ENCODE measurements at places on chromosomes 12 and 14. TPM values are rescaled to one million over a fixed set of nuclear protein-coding genes. Genes with fewer than 3 reads are reported as not detected.

The KRT83 gene
- not detected for total RNA-seq

The TBX5 gene
- total RNA-seq, result not detected

The SDR9C7 gene
- total RNA-seq, result 0.26 TPM

The CHGA gene
- 1.0 TPM for total RNA-seq

DNA sequence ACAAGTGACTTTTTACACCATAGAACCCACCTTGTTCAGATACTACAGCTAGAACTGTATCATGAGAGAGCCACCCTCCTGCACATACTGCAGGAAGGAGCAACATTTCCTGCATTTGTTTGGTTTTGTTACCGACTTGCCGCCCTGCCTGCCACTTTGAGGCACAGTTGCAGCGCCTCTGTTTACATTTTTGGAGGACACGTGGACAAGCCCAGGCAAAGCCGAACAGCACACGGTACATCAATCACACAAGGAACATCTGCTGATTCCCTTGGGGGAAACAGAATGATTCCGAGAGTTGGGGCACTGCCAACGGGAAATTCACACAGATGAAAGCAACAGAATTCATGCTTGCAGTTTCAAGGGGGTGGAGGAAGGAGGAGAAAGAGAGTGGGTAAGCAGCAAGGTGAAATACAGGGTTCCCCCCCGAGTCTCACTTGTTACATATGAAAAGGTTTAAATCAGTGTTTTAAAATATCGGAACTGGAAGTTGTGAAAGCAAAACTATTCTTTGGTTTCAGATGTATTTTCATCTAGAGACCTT is 110.7 kb downstream of the BTG1 start:
- DNase-seq, result peak; percentile 71

DNA sequence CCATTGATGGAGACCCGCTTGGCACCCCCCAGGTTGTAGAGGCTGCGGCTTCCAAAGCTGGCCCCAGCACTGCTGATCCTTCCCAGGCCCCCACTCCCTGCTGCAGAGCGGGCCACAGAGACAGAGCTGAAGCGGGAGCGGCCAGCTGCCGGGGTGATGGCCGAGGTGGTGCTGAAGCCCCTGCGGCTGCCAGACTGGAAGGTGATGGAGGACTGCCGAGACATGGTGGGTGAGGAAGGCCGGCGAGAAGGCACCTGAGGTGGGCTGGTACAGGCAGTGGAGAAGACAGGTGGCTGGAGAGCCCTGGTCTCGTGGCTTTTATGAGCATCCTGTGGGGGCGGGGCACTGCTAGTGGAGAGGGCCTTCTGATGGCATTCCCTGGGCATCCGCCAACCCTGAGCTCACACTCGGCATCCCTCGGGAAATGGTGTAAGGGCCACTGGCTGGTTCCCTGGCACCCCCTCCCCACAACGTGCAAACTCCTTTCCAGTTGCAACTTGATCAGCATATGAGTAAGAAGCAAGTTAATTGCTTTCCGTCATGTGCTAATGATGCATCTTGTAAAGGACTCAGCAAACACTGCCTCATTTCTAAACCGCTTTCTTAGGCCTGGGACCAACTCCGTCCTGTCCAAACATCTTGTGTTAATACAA is at the start of gene KRT75:
Gene KRT75 (minus strand): TSS at position 291 of the 653 bp plus-strand sequence. CDS start 67 bp downstream, at position 224.
- DNase-seq, result no peak

- DNase-seq, result peak; percentile 89
These were observed 65.6 kb upstream of the PTGR2 start for GRCh38 chr14:73785834-73786635.

- DNase-seq, result no peak
These were observed 175.8 kb upstream of the ATP2B1 start for GRCh38 chr12:89884416-89884898.

DNA sequence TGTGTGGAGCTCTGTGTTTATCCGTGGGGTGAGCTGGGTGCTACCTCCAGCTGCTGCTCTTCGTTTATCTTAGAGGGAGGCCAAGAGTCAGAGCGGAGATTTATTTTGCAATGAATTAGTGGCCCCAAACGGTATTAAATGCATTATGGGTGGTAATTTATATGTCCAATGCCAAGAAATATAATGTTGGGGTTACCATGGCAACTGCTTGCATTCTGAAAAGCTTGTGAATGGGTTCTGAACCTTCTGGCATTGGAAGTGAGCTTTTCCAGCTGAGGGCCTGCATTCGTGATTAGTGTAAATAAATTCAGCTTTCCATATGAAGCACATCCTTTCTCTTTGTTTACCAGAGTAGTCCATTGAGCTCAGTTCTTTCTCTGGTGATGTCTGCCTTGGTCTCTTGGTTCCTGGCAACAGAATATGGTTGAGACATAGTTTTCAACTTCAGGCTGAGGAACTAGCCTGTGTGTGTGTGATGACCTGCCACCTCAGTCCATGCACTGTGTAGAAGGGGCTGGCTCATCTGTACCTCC is 51.8 kb downstream of the TRAF3 start:
- DNase-seq, result no peak

- DNase-seq, result no peak
These were observed 211.2 kb upstream of the LRIG3 start for GRCh38 chr12:59131462-59131861.

DNA sequence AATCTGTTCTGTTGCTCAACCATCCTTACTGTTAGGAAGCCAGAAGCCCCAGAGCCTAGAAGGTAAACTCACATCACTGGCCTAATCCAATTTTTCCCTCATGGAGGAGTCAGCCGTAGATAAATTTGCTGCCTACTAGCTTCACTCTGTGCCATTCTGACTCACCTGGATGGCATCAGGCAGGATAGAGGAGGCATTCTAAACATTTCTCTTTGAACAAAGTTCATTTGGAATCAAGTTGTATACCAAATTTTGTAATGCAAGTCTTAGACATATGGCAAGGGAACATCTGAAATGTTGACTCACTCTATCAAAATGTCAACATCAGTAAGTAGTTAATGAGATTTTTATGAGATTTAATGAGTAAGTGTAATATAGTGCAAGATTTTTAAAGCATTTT is 13.6 kb upstream of the TBC1D30 start:
- DNase-seq, result no peak

All from uterus (tissue), 4 donors.